ENCODE measurements at places on chromosomes 2 and 18. TPM values are rescaled to one million over a fixed set of nuclear protein-coding genes. Genes with fewer than 3 reads are reported as not detected.

The MDH1B gene
- 4.7 TPM for total RNA-seq

The SLC4A5 gene
- 13.8 TPM for total RNA-seq

The UGT1A1 gene
- not detected for total RNA-seq

The MYO3B gene
- 0.94 TPM for total RNA-seq

The TTN gene
- total RNA-seq: 6.3 TPM

The CPO gene
- total RNA-seq: not detected

The ARHGEF4 gene
- total RNA-seq: 47.9 TPM

The RAB17 gene
- not detected for total RNA-seq

The BMP10 gene
- total RNA-seq: not detected

The FTCDNL1 gene
- 3.1 TPM for total RNA-seq

The OR6B2 gene
- not detected for total RNA-seq

All from parietal lobe (tissue), 2 donors.